ENCODE measurements at places on chromosomes 3 and 15.

DNA sequence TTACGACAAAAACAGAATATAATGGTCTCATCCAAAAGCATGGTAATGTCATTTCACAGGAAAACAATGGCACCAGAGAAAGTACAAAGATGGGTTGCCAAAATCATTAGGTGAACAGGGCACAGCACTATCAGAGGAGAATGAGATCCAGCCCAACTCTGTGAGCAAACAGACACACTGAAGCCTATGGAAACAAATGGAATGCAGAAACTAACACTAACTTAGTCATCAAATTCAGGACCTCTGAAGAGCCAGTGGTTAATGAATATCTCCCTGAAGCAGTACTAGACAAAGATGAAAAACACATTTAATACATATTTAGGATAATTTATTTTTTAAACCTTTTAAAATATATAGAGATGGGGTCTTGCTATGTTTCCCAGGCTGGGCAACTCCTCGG, 14.6 kb upstream of the RPS17 start:
- DNase-seq: no peak

DNA sequence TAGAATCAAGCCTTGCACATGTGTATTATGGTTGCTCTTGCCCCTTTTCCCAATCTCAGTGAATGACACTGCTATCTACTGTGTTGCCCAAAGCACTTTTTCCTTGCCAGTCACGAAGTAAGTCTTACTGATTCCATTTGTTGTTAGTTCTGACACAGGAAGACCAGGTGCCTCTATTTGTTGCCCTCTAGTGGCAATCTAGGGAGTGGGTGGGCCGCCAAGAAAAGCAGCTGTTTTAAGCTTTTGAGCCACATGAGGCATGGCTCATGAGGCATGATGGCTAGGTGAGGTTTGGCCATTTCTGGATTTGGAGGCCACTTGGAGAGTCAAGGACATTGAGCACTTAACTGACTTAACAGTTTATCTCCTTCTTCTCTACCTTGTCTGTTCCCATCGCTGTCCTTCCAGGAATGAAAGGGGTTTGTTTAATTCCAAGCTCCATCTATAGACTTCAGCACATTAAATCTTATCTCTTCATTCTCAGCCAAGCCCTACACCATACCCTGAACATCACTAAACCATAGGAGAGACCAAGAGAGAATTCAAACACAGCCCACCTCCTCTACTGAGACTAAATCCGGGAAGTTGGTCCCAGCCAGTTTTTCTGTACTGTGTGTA, 103.1 kb downstream of the HCN4 start:
- peak; percentile 59 for DNase-seq

DNA sequence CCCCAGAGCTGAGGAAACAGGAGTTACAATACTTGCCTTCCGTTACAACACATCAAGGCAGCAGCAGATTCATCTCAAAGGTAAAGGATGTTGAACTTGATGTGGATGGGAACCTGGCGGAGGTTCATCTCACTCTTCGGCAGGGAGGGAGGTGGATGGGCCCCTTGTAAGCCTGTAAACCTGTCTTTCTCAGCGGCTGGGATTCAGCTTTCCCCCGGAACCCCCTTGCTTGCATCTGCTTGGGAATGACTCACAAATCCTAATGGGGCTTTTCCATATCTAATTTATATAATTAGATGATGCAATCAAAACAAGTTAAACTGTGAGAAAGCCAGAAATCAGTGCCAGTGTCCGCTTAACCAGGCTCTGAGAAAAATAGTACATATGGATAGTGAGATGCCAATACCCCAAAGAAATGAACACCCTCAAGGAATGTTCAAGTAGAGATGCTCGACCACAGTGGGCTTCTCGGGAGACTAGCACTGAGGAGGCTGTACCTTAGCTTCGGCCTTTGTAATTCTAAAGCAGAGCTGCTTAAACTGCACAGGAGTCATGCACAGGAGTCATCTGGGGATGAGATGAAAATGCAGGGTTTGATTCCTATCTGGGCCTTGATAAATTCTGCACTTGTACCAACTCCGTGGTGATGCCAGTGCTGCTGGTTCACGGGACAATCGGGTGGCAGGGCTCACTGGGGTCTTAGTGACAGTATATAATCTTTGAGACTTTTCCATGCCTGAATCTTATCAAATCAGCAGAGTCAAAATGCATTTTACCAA, 2.2 kb upstream of the FAM240A start:
- DNase-seq: no peak

DNA sequence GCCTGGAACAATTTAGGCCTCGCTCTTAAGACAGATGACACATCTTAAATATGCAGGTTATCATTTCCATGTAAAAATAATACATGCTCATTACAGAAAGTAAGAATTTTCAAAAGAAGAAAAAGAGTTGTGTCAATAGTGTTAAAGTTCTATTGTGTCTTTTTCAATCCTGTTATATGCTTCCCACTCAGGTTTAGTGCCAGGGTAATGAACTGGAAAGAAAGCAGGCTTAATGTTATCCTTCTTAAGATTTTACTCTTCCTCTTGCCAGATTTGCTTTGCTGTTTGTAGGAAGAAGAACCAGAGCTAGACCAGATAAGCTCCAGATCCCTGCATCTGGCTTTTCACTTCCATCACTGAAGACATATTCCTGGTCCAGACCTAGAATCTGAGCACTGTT, 128.6 kb downstream of the TPRG1 start:
- no peak for DNase-seq

DNA sequence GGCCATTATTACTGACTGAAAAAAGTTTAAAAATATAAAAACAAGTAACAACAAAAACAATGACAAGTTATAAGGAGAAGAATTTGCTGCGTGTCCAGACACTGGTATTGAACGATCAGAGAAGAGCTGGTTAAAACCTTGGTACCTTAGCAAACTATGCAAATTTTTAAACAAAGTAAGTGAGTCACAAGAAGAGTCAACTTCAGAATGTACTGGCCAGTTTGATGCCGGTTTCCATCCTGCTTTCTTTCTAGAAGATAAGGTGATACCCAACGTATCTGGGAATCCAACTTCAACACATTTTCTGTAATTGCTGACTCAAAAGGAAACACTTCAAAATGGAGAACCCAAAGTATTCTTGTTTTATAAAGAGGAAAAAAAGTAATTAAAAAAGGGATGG, 49.8 kb downstream of the RUBCN start:
- no peak for DNase-seq

- DNase-seq: peak; percentile 87
These were observed at the start of the genes BBS4 and HIGD2B for GRCh38 chr15:72685925-72686794. Gene BBS4, plus strand, starts transcription at chr15:72686207. Its CDS starts 21 bp downstream, at chr15:72686228. Gene HIGD2B, minus strand, starts transcription at chr15:72686182. Its CDS starts 9,808 bp downstream, at chr15:72676374.

DNA sequence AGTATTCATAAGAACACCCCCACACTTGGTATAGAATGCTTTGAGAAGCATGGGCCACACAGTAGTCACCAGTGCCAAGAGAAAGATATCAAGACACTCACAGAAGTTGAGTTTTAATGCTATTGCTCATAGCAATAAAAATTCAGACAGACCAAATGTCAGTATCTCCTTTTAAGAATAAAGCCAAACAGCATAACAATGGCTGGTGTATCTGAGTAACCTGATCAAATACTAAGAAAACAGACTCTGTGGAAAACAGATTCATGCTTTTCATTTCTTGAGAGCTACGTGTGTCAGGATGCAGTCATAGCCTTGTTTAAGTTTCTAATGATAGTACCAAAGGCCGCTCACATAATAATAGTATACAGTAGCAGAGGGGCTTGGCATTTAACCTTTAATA, 778.5 kb downstream of the MECOM start:
- DNase-seq: no peak

DNA sequence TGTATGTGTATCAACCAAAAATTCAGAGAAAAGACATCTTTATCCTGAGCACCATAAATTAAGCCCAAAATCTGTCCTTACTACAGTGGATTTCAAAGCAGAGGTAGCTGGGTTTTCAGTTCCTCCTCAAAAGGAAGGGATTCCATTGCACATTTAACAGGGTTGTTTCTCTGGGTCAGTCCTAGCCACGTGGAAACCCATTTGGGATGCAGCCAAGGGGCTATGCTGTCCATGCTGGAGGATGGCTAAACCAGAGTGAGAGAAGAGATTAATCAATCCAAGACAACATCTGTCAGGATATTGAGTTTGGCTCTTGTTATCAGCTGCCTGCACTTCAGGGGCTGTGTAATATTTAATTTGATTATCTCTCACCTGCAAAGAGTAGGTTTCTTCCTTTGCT, 28.1 kb downstream of the LSAMP start:
- no peak for DNase-seq

DNA sequence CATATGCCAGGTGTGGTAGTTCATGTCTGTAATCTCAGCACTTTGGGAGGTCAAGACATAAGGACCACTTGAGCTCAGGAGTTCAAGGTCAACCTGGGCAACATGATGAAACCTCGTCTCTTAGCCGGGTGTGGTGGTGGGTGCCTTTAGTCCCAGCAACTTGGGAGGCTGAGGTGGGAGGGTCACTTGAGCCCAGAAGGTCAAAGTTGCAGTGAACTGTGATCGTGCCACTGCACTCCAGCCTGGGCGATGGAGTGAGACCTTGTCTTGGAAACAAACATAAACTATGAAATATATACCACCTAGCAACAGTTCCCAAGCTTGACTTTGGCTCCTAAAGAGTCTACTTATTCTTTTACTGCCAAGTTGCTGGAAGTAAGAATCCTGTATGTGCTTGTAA, 30.9 kb downstream of the UBE3A start:
- DNase-seq: no peak

GRCh38 chr15:63063877-63064409, 21.4 kb downstream of the TPM1 start:
- DNase-seq: no peak

DNA sequence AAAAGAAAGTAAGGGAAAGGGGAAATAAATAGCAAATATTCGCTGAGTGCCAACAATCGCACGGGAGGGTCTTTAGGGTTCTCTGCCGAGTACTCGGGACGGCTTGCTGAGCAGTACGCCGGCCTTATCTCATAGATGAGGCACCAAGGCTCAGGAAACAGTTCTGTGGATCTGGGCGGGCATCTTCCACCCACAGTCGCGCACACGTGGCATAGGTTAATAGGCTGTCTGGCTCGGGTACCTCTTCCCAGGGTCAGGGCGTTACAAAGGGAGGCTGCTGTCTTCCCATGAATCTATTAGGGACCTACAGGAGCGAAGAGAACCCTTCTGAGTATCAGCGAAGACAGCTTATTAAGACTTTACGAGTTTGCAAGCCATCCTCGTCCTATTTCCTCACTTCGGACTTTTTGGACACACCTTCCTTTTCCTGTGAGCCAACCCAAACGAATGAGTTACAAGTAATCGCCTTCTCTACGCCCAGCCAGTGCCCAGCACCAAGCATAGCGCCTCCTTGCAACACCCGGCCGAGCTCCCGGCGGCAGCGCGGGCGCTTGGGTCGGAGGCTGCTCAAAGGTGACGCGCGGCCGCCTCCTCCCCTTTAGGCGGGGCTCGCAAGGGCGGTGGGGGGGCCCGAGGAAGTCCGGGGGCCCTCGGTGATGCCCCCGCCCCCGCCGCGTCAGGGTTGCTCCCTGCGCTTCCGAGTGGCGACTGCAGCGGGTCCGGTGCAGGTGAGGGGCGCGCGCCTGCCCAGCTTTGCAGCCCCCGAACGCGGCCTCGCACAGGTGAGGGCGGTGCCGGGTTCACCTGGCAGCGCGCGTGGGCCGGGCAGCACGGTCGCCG, at the start of gene MCTP2:
Gene MCTP2, plus strand, starts transcription at position 679 of the 840 bp plus-strand sequence. CDS start 66,705 bp downstream, outside the sequence.
- peak; percentile 87 for DNase-seq

- DNase-seq: no peak
These were observed 498.2 kb downstream of the NSUN3 start for GRCh38 chr3:94561094-94561493.

- DNase-seq: no peak
These were observed 759.4 kb downstream of the NSUN3 start for GRCh38 chr3:94822298-94822697.

- DNase-seq: no peak
These were observed 87.1 kb downstream of the ANO10 start for GRCh38 chr3:43534675-43535074.

DNA sequence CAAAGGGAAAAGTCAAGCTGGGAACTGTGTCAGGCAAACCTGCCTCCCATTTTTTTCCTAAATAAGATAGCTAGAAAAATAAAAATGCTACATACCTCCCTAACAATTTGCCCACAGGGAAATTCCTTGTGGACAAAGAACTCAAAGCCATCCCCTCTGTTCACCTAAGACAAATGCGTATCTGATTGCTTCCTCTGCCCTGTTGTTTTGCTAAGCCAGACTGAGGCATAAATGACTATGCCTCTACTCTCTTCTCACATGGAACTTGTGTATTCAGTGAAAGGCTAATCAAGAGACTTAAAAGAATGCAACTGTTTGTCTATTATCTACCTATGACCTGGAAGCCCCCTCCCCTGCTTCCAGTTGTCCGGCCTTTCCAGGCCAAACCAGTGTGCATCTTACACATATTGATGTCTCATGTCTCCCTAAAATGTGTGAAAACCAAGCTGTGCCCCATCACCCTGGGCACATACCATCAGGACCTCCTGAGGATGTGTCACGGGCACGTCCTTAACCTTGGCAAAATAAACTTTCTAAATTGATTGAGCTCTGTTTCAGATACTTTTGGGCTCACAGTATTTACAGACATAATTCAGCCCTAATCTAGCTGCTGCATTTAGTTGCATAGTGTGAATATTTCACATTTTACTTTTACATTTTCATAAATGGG, 15.8 kb downstream of the CHD2 start:
- DNase-seq: no peak

- DNase-seq: no peak
These were observed 3.7 kb upstream of the ZNF609 start for GRCh38 chr15:64456634-64457108.

- DNase-seq: no peak
These were observed 207.4 kb downstream of the OPA1 start for GRCh38 chr3:193800138-193801043.

GRCh38 chr3:170867143-170867937, 2.7 kb downstream of the RPL22L1 start:
- DNase-seq: no peak

- DNase-seq: no peak
These were observed 321.8 kb upstream of the STAC start for GRCh38 chr3:36058404-36059030.

DNA sequence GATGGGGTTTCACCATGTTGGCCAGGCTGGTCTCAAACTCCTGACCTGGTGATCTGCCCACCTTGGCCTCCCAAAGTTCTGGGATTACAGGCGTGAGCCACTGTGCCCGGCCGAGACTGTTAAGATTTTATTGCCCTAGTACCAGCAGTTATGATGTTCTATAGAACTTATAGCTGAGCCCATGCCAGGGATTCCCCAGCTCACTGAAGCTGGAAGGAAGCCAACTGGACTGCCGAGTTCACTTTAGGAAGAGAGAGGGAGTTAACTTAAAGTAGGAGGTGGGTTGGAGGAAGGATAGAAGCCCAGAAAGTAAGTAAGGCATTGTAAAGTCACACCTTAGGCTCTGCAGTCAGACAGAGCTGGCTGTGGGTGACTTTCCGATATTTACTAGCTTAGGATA, 101.1 kb upstream of the BOC start:
- DNase-seq: no peak

- DNase-seq: no peak
These were observed 37.9 kb downstream of the ANKDD1A start for GRCh38 chr15:64949383-64950186.

- DNase-seq: no peak
These were observed 127.0 kb downstream of the TPRG1 start for GRCh38 chr3:189298469-189299375.

DNA sequence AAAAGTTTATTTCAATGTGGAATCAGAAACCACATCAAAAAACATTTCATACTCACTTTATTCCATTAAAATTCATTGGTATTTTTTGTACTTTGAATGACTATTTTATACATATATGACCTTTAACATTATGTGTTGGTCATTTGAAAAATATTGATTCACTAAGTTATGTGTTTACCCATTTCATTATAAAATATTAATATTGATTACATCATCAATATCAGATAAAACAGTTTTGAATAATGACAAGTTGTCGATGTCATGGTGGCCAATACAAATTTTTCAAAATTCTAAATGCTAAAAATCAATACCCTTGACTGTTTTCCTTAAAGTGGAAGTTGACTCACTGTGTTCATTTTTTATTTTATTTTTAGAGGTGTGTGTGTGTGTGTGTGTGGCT, 239.7 kb upstream of the ROBO1 start:
- no peak for DNase-seq

Data from CD4-positive, alpha-beta T cell treated with Interleukin-10 for 1 hour (primary cell).